ENCODE measurements at places on chromosomes 2 and 18.
A peak's percentile ranks its signal among the peaks of the same experiment; 100 is the strongest.

DNA sequence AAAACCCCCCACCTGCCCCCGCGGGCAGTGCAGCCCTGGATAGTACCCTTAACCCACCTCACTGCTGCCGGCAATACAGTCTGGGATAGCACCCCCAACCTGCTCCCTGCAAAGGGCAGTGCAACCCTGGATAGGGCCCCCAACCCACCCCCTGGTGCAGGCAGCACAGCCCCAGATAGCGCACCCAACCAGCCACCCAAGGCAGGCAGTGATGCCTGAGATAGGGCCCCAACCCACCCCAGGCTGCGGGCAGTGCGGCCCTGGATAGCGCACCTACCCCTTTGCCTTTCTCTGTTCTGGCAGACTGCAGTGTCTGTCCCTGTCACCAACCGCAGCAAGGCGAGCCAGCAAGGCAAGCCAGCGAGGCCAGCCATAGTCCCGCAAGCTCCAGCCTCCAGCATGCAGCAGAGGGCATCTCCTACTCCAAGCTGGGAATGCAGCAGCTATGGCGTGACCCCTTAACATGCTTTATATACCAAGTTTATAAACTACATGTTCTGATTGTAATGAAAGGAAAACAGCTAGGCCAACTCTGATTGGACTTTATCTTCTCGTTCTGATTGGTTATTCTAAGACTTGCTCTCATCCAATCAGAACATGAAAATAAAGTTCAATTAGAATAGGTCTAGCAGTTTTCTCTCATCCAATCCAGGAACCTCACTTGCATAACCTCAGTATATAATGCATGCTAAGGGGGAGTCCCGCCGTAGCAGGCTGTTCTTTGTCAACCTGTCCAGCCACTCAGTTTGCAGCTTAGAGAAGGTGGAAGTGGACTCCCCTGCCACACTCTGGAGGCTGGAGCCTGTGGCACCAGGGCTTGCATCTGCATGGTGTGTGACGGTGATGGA lies 34.1 kb upstream of the ANKRD62 start:
- no peak for DNase-seq

DNA sequence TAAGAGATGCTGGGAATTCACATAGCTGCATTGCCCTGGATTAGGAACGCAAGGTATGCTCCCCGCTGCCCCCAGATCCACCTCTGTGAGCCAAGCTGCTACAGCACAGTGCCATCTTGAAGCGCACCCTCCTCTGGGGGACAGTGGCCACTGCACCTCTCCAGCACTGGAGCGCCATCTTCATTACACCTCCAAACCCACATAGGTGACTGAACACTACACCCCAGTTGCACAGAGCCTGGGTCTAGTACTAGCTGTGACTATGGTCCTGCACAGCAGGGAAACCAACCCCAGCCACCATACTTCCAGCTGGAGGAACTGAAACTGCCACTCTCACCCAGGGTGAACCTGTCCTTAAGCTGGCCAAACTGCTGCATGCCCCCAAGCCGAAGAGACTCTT lies 84.6 kb downstream of the TMEM237 start:
- no peak for DNase-seq

GRCh38 chr2:198054299-198054698 lies 249.9 kb downstream of the PLCL1 start:
- no peak for DNase-seq

- DNase-seq = no peak
These were observed 2.6 kb downstream of the CLIP4 start for GRCh38 chr2:29117636-29118303.

DNA sequence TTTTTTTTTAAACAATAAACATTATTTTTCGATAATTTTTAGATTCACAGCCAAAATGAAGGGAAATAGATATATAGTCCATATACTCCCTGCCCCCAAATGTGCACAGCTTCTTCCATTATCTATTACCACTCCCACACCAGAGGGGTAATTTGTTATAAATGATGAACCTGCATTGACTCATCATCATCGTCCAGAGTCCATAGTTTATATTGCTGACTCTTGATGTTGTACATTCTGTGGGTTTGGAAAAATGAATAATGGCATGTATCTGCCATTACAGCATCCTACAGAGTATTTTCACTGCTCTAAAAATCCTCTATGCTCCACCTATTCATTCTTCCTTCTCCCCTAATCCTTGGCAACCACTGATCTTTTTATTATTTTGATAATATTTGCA lies 121.5 kb downstream of the LTBP1 start:
- DNase-seq = no peak

DNA sequence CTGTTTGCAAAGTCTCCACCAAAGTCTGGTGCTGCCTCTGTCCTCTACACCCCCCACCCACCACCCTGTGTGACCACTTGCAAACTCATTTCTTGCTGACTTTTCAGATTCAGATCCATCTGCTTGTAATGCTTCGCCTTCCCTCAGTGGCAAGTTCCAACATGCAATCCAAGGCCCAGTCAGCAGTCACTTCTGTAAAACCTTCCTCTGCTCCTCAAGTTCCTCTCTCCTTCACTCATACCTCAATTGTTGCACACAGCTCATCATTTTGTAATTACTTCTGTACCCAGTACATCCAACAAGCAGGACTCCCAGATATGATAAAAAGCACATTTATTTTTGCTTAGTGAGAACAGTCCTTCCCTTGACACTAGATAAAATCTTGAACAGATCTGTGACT lies 6.5 kb upstream of the LOXHD1 start:
- DNase-seq = no peak

- no peak for DNase-seq
These were observed 33.3 kb downstream of the LONRF2 start for GRCh38 chr2:100289020-100289419.

DNA sequence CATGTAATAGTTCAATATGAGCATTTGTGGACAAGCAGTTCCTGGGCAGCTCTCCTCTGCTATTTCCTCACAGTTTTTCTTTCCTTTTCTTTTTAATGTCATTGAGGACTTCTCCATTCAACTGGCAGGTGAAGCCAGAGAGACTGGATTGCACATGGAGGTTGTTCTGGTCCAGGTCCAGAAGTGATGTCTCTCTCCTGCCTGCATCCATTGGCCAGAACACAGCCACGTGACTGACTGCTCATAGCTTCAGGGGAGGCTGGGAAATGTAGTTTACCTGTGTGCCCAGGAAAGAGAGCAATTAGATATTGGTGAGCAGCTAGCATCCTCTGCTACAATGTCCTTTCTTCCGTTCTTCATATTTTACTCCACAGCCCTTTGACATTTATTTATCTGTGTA lies 20.2 kb upstream of the ADAM23 start:
- no peak for DNase-seq

DNA sequence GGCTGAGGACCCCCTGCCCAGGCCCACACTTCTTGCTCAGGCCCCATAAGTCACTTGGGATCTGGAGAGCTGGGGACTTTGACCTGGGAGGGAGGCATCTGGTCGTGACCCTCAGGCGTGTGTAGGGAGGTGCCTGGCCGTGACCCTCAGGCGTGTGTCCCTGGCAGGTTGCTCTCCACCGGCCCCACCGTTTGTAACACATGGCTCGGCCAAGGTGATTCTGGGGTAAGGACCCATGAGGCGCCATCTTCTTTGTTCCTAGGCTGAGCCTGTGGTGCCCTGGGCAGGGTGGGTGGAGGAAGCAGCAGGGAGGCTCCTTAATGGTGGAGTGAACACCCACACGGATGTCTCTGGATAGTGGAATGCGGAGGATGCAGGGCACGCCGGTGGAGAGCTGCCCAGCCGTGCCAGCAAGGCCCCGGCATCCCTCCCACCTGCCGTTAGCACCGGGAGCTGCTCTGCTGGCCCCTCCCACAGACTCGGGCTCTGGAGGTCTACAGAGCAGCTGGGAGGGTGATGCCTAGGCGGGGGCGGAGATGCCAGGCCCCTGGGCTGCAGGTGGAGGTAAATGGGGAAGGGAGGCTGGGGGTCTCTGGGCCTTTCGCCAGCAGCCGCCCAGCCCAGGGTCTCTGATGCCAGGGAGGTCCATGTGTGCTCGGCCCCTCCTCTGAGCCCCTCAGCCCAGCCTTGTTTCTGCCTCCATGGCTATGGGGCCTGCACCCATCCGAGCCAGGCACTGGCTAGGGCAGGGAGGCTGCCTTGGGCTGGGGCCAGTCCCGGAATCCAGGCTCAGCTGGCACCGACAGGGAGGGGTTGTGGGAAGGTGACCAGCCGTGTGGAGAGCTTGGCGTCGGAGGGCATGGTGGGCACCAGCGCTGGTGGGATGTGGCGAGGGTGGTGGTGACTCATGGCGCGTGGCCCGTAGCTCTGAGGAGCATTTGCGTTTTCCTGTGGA lies 1.1 kb upstream of the GAL3ST2 start:
- no peak for DNase-seq

DNA sequence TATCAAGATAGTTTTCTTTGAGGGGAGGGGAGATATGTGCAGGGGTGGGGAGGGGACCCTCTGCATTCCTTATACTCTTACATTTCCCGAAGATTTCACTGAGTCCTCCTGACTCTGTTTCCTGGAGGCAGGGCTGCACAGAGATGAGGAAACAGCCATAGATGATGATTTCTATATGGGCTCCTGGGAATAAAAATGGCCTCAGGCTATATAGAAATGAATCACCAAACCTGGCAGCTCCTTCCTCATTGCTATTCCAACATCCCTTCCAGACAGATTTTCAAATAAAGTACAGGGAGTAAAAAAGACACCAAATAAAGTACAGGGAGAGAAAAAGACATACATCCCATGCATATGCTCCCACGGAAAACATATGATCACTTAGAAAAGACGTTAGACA lies 474.8 kb upstream of the RAB6C start:
- no peak for DNase-seq

DNA sequence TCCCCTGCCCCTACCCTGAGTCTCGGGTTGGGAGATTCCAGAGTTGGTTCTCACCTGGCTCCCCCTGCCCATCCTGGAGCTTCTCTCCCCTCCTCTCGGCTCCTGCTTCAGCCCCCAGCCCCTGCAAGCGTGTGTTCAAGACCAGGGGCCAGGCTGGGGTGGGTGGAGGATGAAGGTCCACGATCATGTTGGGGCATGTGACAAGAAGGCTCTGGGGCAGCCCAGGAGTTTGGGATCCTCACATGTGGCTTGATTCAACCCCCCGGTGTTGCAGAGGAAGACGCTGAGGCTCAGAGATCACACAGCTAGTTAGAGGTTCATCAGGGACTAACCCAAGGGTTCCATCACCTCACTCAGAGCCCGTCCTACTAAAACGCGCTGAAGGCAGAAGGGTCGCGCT lies 14.2 kb upstream of the TUBB6 start:
- no peak for DNase-seq

GRCh38 chr2:144596073-144596871 lies 76.4 kb upstream of the ZEB2 start:
- no peak for DNase-seq

- no peak for DNase-seq
These were observed 266.5 kb downstream of the NEDD4L start for GRCh38 chr18:58310517-58310916.

- no peak for DNase-seq
These were observed 99.8 kb downstream of the COL6A3 start for GRCh38 chr2:237314198-237314597.

DNA sequence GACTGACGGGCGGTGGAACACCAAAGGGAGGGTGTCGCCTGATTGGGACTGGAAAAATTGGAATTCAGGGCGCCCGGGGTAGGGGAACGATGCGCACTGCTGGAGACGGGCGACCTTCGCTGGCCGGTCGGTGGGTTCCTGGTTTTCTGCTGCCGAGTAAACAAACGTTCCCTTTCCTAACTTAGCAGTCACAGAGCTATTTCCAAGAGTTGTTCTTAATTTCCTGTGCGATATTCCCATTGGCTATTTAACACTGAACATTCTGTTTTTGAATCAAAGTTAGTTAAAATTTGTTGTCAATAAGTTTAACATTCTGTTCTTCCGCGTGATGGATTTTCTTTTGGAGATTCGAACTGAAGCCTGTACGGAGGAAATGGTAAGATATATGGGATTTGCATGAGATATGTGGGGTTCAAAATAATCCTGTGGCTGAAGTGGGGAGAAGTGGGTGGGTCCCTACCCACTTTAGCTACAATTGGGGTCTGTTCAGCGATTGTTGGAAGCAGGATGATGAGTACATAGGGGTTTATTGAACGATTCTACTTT lies 862 bp downstream of the C18orf54 start:
- DNase-seq = peak; percentile 51

DNA sequence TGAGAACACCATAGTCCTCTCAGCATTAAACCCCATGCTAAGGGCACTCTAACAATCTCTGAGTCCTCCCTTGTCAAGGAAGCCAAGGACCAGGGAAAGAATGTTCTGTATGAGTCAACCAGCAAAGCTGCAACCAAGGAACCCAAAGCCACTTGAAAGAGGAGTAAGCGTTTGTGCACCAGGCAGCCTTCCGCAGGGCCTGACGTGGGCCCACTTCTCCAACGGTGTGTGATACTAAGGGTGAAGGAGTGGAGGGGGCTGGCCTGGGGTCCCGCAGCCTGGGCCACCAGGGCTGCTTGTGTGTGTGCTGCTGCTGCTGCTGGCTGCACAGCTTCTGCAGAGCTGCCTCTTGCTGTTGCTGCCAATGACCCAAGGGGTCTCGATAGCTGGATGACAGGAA lies 30.1 kb upstream of the GALNT14 start:
- no peak for DNase-seq

DNA sequence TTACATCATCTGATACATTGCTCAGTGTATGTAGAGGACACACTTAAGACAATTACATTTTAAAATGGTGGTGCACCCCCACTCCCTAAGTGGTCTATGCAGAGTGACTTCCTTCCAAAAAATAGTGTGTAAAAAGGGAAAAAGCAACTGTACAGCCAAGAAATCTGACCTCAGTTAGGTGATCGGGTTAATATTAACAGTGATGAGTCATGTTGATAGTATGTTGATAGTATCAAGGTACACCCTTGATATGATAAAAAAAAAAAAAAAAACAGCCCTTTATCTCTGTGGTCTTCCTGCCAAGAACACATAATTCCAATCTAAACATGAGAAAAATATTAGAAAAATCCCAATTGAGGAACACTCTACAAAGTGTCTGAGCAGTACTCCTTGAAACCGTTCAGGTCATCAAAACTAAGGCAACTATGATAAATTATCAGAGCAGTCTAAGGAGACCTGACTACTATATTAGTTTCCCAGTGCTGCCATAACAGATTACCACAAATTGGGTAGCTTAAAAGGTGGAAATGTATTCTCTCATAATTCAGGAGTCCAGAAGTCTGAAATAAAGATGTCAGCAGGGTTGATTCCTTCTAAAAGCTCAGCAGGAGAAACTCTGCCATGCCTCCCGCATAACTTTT lies 171.9 kb downstream of the ARHGAP28 start:
- DNase-seq = no peak

GRCh38 chr2:54366487-54367280 lies 89.4 kb upstream of the SPTBN1 start:
- no peak for DNase-seq

DNA sequence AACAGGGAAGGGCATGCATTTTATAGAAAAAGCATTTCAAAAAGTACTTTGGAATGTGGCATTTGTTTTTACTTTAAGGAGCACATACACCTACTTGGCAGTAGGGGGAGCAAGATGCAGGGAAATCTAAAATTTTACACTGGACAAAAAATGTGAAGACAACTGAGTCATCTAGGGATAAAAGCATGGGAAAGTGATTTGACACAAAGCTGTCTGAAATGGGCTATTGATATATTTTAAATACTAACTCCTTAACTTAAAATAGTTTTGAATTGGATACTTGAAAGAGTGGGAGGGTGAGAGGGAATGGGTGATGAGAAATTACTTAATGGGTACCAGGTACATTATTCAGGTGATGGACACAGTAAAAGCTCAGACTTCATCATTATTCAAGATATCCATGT lies 15.8 kb downstream of the TMEM200C start:
- no peak for DNase-seq
